ENCODE measurements at places on chromosomes 4 and X.
A peak's percentile ranks its signal among the peaks of the same experiment; 100 is the strongest.

- DNase-seq: peak; percentile 15
These were observed 37.0 kb downstream of the STK26 start for GRCh38 chrX:132059973-132060540.

DNA sequence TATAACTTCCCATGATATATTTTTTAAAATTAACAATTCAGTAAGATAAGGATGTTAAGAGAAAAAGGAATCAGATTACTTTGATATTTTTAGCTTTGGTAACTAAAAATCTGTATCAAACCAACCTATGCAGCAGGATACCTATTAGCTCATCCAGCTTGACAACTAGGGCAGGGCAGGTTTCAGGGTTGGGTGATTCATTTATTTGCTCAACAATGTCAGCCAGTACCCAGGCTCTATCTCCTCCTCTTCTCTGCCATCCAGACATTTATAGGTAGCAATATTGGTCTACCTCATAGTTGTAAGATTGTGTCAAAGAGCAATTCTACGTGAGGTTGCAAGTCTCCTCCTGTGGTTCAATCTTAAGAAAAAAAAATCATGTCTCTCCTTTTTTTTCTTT, 421.9 kb downstream of the ANKRD50 start:
- no peak for DNase-seq

- DNase-seq: no peak
These were observed 164.3 kb downstream of the HS3ST1 start for GRCh38 chr4:11264346-11264745.

GRCh38 chr4:55768291-55768690, 51.3 kb upstream of the EXOC1L start:
- DNase-seq: no peak

GRCh38 chr4:23061431-23061830, 368.7 kb downstream of the GBA3 start:
- no peak for DNase-seq

- DNase-seq: no peak
These were observed 1.5 kb downstream of the BEND4 start for GRCh38 chr4:42150653-42151567.

DNA sequence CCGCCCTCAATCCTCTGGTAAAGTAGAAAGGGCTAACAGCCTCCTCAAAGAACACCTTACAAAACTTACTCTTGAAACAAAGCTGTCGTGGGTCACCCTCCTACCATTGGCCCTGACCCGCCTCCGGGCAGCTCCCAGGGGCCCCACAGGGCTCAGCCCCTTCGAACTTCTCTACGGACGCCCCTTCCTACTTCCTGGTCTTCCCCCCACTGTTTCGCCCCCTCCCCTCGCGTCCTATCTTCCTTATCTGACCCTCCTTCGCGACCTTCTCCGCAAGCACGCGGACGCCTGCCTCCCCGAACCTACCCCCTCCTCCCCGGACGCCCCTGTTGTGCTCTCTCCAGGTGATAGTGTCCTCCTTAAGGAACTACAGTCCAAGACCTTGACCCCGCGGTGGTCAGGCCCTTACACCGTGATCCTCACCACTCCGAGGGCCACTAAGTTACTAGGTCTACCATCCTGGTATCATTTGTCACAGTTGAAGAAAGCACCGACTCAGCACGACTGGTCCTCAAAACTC, 963.1 kb downstream of the RPA4 start:
- DNase-seq: no peak

DNA sequence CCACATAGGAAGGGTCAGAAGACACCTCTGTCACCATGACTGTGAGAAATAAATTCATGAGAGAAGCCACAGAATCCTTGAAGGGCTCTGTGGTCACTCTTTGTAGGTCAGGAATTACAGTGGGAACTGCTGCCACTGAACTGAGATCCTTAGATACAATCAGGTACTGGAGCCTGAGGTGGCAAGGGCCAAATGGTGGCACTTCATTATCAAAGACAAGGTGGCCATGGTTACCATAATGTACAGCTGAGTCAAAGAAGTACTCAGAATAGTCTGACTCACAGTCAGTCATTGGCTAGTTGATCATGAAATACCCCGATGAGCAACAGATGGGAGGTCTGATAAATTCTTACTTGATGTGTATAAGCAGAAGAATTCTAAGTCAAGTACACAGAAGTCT, 131.9 kb downstream of the RTL3 start:
- DNase-seq: no peak

- no peak for DNase-seq
These were observed 429.2 kb upstream of the HS3ST1 start for GRCh38 chr4:11857881-11858280.

DNA sequence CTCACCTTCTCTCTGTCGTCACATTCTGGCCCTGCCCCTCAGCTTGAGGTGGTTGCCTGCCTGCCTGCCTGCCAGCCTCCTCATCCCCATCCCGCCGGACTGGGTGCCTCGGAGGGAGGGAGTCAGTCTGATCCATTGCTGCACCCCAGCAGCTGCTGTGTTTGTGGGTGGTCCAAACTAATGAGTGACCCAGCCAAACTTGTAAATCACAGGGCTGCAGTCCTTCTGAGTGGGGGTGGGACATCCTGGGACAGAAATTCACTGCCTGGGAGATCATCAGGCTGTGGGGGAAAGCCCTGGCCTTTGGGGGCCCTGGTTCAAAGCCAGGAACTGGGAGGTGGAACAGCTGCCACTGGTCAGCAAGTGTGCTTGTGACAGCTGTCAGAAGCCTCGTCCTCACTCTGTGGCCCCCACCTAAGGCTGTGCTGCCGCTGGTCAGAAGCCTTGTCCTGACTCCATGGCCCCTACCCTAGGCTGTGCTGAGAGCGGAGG, 5.6 kb downstream of the GPR78 start:
- no peak for DNase-seq

- DNase-seq: no peak
These were observed 110.2 kb upstream of the MYOZ2 start for GRCh38 chr4:119025420-119025819.

DNA sequence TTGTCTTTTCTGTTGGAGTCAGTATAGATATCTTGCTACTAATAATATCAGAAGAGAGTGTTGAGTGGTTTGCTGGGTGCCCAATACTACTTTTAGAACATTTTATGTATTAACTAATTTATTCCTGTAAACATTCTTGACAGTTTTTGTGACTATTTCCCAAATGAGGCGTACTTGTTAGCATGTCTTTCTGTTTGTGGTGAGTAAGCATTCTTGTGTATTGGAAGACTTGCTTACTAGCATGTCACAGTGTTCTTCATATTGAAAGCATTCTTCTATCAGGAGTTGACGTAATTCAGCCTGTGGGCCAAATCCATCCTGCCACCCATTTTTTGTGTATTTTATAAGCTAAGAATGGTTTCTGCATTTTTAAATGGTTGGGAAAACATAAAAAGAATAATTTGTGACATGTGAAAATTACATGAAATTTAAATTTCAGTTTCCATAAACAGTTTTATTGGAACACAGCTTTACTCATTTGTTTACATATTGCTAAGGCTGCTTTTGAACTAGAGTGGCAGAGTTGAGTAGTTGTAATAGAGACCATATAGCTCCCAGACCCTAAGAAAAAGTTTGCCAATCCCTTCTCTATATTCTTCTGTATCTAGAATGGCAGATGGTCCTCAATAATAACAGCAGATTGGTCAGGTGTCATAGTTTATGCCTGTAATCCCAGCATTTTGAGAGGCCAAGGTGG, 20.4 kb downstream of the REPS2 start:
- DNase-seq: no peak

GRCh38 chr4:173917255-173917960, 366.1 kb downstream of the FBXO8 start:
- no peak for DNase-seq

DNA sequence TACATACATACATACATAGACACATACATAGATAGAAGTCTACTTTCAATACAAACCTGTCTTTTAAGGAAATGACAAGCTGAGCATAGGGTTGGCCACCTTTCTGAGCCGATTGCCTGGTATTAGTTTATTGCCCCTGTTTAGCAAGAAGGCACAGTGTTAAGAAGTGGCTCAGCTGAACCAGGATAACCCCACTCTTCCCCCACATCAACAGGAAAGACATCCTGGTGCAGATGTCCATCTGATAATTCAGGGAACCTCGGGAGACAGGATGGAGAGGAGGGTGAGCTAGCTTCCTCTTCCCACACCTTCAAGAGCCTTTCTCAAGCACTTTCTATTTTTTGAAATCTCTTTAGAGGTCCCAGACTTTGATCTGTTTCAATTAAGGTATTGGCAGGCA, 52.3 kb downstream of the PKD2 start:
- DNase-seq: no peak

- DNase-seq: no peak
These were observed 68.2 kb downstream of the ARHGAP10 start for GRCh38 chr4:147799986-147800555.

GRCh38 chrX:122770581-122770980, 413.5 kb upstream of the GRIA3 start:
- no peak for DNase-seq

GRCh38 chrX:53458082-53458481, 23.9 kb upstream of the HSD17B10 start:
- DNase-seq: no peak

DNA sequence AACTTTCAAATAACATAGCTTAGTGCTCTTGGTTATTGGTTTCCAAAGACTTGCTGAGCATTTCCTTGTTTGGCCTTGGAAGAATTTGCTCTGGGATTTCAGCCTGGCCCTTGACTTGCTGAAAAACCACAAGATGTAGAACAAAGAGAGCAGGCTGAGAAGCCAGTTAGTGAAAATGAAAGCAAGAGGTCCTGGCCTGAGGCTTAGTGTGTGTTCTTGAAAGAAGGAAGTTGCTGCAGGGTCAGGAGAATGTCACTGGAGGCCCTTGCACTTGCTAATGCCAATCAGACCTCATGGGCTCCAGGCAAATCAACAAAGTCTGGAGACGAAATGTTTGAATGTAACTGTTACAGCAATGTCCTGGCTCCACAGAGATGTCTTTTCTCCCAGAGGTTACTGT, 79.4 kb downstream of the SYNPO2 start:
- DNase-seq: no peak

GRCh38 chr4:78645853-78646757, 94.5 kb downstream of the ANXA3 start:
- DNase-seq: no peak

GRCh38 chr4:26323821-26324220, 3.0 kb downstream of the RBPJ start:
- no peak for DNase-seq

GRCh38 chrX:112874614-112875013, 34.0 kb upstream of the AMOT start:
- no peak for DNase-seq

DNA sequence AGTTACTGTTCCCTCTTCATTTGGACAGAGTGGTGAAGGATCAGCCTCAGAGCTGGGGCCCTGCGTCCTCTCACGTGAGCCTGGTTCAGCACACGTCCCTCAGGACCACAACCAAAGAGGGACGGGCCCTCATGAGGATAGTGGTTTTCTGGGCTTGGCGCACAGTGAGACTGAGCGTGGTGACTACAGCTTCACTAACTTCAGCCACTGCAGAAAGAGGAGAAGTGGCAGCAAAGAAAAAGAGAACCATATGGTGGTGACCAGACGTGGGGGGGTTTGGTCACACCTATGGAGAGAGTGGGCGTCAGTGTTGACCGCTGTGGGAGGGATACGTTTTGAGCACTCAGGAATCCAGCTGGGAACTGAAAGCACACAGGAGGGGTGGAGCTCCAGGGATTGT, 21.8 kb upstream of the TNIP3 start:
- DNase-seq: no peak

DNA sequence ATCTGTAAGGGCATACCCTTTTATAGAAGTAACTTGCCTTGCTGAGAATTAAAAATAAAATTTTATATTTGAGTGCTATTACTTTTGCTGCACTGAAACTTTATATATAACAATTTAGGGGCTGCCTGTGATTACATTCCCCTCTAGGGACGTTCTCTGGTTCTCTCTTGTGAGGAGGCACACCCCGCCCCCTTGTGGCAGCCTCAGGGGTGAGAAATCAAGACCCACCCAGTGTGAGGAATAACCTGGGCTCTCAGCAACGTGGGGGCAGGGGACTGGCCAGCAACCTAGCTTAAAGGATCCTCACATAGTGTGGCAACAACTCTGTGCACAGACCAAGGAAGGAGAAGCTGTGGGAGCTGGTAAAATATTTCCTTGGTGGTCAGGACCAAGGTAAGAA, 43.7 kb downstream of the MAGEA9 start:
- no peak for DNase-seq

- DNase-seq: no peak
These were observed 146.9 kb upstream of the FGF13 start for GRCh38 chrX:138858438-138858837.

DNA sequence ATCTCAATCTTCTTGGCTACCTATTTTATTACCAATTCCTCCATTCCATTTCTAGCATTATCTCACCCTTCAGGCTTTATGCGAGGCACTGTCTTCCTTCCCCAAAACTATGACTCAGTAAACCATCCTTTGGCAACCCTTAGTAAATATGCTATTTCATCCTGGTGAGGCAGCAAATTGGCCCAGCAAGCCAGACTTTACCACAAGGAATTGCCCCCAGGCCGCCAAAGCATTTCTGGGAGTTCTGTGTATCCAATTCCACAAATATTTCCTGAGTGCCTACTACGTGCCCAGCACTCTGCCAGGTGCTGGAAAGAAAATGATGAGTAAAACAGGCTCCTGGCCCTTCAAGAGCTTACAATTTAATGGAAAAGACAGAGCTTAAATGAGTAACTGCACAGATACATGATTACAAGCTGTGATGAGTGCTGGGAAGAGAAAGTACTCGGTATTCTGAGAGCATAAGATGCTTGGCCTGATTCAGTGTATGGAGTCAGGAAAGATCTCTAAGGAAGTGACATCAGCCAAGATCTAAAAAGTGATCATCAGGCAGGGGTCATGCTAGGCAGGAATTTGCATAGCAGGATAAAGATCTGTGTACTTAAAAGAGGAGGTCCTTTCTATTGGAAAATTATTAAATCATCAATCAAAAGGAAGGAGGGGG, 193.8 kb downstream of the ADAMTS3 start:
- DNase-seq: no peak

DNA sequence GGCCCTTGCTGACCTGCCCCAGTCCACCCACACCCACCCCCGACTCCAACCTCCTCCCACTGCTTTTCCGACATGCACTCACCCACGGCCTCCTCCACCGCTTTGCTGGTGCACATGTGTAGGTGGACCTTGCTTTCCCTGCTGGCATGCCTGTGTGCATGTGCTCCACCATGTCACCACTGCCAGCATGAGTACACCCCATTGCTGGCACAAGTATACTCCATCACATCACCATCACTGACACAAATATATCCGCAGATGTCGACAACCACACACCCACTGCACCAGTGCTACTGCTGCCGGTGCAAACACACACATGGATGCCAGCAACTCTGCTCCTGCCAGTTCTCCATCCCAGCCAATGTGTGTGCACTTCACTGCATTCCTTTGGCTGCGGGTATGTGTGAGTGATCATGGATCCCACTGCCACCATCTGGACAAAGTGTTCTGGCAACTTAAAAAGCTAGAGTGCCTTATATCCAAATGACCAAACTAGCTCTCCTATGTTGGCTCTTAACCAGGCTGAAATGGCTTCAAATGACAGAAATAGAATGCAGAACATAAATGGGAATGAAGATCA, 1072.3 kb downstream of the RAPGEF2 start:
- DNase-seq: no peak

DNA sequence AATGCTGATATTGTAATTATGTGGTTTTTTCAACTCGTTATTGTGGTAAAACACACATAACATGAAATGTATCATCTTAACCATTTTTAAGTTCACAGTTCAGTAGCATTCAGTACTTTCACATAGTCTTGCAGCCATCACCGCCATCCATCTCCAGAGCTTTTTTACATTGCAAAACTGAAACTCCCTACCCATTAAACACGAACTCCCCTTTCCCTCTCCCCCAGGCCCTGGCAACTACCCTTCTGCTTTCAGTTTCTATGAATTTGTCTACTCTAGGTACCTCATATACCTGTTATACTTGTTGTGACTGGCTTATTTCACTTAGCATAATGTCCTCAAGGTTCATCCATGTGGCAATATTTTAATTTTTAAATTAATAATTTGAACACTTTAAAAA, 380.6 kb downstream of the MAPK10 start:
- no peak for DNase-seq
